ENCODE measurements at places on chromosomes 2 and 18.

DNA sequence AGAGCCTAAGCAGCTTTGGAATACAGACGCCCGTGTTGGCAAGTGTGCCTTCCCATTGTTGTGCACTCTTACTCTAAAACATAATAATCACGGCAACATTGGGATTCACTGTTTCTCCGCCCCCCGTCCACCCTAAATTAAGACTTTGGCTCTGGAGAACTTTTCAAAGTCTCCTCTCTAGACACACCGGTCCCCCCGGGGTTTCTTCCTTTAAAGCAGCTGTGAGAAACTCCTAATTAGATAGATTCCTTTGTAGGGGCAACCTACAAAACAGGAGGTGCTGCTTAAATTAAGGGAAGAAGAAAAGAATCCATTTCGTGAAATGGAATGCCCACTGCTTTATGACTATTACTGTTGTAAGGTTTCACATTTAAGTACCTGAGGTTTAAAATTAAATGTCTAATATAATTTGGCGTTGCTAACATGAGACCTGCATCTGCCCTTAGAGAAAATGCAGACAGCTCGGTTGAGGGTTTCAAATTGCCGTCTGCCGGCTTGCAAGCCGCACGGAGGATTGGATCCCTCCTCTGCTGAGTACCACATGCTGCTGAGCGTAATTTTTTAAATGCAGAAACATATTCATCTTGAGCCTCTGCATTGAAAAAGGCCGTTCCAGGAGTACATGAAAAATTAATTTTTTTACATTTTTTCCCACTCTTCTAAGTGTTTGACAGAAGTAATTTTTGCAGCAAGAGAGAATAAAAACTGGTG, 233.3 kb downstream of the GBX2 start:
- no peak for DNase-seq

DNA sequence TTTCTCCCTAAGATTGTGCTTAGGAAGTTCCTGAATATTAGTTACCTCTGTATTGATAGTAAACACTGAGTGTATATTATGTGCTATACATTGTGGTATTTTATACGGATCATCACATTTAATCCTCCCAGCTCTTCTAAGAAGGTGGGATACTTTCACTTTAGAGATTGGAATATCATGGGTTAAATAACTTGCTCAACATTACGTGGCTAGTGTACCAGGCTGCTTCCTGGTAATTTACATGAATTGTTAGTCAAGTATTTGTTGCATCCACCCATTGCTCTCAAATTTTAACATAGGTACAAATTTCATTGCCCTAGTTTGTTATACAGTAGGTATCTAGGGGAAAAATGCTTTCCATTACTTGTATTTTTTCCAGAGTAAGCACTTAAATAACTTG, 21.4 kb downstream of the FAM98A start:
- no peak for DNase-seq

DNA sequence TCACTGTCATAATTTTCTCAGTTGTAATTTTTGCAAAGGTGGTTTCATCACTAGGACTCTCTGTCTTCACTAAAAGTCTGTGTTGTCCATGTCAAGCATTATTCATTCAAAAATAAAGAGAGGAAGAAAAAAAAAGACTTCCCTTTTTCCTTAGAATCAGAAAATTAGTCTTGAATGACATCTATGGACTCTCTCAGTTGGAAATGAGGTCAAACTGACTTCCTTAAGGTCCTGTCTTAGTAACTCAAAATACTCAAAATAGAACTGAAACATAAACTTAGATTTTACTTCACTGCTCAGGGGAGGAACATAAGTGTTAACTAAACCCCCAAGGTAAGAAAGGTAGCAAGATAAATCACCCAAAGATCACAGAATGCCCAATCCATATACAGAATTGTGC, 2.2 kb upstream of the ZNF407 start:
- no peak for DNase-seq

DNA sequence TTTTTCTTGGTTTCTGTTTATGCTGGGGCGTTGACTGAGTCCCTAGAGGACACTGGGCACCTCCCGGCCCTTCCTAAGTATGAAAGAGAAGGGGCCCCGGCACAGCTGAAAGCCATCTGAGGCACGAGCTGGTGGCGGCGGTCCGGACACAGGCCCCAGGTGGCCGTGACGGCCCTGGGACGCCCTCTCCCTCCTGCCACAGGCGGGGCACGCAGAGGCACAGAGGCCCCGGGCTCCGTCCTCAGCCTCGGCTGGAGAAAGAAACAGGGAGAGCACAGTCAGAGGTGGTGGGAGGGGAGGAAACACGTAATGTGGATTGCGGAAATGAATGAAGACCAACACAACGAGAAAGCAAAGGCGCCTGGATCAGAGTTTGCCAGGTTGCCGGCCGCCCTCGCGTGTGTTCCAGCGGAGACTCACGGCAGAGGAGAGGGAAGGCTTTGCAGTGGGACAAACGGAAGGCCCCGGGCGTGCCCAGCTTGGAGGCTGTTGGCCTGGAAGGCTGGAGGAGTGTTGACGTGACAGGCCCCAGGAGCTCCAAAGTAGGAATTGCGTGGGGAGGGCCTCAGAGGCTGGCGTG, 119.1 kb downstream of the PTGR3 start:
- DNase-seq: no peak

DNA sequence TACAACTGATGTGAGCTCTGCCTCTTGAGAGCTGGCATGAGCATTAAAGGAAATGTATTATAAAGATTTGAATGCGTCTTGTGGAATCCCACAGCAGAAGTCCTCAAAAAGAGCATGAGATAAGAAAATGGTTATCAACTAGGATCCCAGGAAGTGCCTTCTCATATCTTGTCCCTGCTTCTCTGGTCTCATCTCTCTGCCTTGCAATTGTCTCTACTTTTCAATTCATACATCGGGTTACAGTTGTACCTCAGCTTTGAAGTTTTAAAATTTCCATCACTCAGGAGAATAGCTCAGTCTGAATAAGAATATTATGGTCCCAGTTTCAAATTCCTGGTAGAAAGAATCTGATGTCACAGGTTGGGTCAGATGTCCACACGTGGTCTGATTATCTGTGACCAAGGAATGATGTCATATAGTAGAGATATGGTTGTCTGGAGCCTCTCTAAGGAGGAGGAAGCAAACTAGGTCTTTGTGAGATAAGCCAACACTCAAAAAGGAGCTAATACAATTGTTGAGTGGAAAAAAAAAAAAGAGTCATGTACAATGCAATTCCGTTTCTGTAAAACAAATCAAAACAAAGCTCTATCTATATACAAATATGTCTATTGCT, 21.7 kb upstream of the CCDC88A start:
- DNase-seq: no peak

- no peak for DNase-seq
Observed at GRCh38 chr2:169393068-169393590, 30.8 kb upstream of the LRP2 start.
